ENCODE measurements at places on chromosomes 2 and 18.

DNA sequence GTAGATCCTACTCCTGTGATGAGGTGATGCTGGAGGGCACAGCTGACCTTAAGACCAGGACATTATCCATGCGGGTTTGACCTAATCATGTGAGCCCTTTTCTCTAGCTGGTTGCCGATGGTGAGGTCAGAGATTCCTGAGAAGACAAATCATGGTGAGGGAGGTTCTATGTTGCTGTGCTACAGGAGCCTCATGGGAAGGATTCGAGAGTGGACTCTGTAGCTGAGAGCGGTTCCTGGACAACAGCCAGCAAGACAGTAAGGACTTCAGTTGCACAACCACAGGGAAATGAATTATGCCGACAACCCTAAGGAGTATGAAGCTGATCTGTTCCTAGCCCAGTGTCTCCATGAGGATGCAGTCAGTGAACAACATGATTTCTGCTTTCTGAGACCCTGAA, 80.4 kb downstream of the EPB41L3 start:
- no peak for DNase-seq

GRCh38 chr2:86584151-86584913, 21.1 kb upstream of the CHMP3 start:
- DNase-seq = no peak

DNA sequence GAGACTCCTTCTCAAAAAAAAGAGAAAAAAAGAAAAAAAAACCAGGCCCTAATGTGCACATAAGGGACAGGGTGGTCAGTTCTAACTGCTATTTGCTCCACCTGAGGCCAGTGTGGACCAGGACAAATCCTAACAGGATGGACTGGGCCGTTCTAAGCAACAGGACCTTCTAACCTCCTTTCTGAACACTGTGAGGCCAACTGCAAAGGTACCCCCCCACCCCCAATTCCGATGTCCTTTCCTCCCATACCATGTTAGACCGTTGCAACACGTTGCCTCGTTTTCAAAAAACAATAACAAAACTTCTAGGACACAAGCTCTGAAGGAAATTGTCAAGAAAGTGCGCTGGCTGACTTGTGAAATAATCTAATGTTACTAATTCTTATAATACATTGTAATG, 1.2 kb downstream of the THAP4 start:
- DNase-seq = no peak

DNA sequence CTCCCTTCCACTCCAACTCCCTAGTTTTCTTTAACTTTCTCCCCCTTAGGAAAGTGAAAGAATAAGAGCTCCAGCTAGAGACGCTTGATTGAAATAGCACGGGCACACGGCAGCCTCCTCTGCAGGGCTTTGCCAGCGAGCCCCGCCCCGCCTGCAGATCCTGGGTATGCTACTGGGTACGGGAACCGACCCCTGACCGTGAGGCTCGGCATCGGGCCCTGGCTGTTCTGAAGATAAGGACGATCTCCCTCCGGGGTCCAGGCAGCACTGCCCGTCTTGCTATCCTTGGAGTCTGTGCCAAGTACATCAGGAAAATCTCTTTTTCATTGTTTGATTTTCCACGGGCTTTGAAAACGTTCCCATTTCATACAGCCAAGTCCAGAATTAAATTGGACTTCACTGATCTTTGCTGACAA, 284.5 kb downstream of the MTX2 start:
- DNase-seq = no peak

- DNase-seq = no peak
Observed at GRCh38 chr18:58552896-58553295, 76.0 kb downstream of the ALPK2 start.

DNA sequence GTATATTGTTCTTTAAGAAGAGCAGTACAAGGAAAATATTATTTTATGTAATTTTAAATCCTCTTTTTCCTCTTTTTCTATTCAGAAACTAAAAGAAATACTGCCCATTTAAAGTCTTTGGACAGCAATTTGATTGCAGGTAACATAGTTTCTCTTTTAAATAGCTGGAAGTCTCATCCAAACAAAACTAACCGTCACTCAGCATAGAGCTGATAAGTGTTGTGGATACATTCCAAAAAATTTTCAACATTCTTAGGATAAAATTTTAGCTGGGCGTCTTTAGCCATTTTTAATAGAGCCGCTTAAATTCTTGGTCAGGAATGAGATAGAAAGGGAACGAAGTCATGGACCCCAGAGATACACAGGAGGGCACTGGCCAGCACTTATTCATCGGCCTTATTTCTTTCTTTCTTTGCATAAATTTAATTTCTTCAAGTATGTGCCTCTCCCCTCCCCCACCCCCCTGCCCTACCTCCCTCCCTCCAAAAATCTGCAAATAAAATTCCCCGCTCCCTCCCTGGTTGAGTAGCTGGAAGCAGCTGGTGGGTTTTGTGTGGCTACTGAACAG, 81.7 kb downstream of the GBX2 start:
- DNase-seq = no peak

- no peak for DNase-seq
Observed at GRCh38 chr2:175884697-175885393, 117.2 kb downstream of the LNPK start.

DNA sequence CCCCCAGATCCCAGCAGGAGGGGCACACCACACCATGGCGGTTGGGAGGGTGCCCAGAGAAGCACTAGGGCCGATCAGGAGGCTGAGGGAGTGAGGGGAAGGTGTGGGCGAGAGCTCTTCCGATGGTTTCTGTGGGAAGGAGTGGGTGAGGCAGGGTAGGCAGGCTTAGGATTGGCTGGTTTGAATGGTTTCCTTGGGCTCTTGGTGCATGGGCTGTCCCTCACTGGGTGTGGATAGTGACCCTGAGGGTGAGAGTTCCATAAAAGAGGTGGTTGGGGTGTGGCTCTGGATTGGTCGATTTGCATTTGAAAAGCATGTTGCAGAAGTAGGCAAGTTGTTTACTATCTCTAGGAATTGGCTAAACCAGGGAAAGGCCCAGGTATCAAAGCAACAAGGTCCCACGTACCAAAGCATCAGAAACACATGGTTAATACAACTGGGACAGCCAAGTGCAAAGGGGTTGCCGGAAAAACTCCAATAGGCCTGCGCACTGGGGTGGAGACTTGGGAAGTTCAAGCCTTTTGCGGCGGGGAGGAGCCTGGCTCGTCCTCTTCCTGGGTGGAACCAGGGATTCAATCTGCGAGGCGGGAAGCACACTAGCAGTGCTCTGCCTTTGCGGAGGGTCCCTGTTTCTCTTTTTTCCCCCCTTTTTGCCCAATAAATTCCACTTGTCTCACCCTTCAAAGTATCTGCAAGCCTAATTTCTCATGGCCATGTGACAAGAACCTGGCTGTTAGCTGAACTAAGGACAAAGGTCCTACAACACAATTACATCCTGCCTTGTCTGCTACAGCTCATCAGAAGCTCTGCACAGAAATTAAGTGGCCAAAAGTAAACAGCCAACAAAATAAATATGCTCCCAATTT, 43.2 kb downstream of the IL1R2 start:
- DNase-seq = no peak

DNA sequence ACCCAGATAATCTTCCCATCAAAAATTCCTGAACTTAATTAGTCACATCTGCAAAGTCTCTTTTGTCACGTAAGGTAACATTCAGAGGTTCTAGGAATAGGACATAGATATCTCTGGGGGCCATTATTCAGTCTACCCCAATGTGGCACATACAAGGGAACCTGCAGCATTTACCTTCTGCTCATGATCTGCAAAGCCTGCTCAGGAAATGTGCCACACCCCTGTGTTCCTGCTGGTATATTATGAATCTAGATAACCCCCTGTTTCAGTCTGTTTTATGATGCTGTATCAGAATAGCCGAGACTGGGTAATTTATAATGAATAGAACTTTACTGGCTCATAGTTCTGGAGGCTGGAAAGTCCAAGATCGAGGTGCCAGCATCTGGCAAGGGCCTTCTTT, 103.5 kb downstream of the ARL4C start:
- DNase-seq = no peak

DNA sequence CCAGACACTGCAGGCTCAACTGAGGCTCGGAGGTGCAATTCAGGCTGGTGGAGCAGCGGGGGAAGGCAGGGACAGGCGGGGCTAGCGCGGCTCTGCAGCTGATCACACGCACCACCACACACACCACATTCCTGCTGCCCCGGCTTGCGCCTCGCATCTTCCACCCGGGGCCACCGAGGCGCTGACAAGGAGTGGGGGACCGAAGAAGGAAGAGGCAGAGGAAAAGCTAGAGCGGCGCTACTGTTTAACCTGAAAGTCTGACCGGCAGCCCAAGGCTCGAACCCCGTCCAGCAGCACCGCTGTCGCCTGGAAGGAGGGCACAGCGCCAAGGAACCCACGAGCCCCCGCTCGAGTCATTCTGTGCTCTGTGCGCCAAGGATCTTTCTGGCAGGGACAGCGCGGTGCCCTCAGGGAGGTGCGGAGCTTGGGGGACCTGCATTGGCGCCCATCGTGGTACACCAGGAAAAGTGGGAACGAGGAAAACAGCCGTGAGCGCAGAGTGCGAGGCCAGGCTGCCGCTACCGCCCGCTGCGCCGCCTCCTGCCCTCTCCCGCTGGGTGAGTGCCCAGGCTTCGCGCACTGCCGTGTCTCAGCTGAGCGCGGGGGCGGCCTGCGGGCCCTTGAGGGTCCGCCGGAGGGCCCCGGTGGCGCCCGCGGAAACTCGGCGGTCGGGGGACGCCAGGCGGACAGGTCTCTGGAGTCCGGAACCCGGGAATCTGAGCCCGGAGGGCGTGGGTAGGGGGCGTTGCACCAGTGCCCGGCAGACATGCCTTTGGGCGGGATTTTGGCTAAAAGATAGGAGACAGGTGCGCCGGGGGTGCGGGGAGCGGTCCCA, 860 bp upstream of the KCNJ3 start:
- DNase-seq = no peak

DNA sequence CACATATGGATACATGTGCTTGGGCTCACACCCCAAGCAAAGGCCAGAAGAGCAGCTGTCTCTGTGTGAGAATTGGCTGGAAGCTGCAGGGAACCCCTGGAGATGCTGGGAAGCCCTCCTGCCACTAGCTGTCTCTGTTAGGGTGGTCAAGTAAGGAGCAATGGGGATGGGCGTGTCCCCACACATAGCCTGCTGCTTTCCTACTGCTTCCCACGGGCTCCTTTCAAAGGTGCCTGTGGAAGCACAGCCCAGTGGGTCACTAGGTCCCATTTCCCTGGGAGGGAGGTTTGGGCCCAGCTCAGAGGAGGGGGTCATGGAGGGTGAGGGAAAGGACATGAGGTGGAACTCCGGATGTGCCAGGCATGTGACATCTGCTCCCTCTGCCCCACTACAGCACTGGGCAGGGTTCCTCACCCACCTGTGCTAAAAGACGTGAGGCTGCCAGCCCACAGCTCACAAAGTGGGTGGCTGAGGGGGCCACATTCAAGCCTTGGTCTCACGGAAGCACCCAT, 24.4 kb upstream of the MAL start:
- DNase-seq = no peak

DNA sequence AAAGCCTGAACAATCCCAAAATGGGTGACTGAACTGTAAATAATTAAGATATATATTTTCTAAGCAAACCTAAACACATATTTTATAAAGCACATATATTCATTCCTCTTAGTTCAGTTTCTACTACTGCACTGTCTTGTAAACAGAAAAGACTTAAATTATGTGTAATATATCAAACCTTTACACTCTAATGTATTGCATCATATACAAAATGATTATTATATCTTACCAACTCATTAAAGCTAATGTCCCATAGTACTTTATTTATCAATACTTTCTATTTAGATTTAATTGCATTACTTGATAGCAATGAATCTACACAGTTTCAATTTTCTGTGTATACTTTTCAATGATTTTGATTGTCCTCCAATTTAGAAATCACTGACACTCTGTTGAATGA, 111.0 kb downstream of the TMEM247 start:
- no peak for DNase-seq
